ENCODE measurements at places on chromosomes 16 and 17.

- DNase-seq: no peak
These were observed 3.6 kb upstream of the CA4 start for GRCh38 chr17:60146206-60146605.

DNA sequence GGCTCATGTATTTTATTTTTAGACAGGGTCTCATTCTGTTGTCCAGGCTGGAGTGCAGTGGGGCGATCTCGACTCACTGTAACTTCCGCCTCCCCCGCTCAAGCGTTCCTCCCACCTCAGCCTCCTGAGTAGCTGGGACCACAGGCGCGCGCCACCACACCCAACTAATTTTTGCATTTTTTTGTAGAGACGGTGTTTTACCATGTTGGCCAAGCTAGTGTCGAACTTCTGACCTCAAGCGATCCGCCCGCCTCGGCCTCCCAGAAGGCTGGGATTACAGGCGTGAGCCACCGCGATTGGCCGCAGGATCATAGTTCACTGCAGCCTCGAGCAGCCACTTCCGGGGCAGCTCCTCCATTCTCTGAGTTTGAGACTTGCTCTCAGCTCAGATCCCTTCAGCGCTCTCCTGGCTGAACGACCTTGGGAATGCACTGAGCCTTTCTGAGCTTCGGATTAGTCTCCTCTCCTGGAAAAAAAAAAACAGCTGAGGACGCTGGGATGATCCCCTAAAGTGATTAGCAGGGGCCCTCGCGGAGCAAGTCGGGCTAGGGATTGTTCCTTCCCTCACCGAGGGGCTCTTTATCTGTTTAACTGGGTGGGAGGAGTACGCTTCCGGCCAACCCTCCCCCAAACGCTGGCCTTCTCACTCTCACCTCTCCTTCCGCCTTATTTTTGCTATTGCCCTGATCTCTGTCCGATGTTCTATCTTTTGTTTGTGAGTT, 1.1 kb upstream of the PKMYT1 start:
- DNase-seq: no peak

DNA sequence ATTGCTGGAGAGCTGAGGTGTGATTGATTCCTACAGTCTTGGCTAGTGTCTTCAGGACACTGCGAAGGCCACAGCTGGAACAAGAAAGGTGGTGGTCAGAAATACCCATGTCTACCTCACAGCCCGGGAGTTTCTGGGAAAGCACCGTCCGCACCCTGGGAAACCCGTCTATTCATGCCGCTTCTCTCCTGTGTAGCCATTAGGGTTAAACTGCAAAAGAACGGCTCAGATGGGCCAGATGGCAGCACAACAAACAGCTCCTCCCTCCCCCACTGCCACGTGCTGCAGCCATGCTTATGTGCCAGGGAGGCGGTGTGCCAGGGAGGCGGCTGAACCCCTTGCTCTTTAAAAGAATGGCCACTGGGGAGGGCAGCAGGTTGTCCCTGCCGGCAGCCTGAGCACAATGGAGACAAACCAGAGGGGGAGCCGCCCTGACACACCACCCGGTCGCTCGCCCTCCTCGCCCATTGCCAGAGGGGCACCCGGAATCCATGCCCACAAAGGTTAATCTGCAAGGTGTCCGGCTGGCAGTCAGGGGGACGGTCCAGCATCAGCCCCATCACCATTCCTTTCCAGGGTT, 65.2 kb downstream of the CYTH1 start:
- DNase-seq: no peak

GRCh38 chr17:703081-703875, 11.4 kb downstream of the VPS53 start:
- DNase-seq: no peak

- DNase-seq: no peak
These were observed 1.1 kb downstream of the ABCA10 start for GRCh38 chr17:69227541-69227940.

GRCh38 chr17:55450232-55450825, 28.7 kb upstream of the MMD start:
- DNase-seq: no peak

DNA sequence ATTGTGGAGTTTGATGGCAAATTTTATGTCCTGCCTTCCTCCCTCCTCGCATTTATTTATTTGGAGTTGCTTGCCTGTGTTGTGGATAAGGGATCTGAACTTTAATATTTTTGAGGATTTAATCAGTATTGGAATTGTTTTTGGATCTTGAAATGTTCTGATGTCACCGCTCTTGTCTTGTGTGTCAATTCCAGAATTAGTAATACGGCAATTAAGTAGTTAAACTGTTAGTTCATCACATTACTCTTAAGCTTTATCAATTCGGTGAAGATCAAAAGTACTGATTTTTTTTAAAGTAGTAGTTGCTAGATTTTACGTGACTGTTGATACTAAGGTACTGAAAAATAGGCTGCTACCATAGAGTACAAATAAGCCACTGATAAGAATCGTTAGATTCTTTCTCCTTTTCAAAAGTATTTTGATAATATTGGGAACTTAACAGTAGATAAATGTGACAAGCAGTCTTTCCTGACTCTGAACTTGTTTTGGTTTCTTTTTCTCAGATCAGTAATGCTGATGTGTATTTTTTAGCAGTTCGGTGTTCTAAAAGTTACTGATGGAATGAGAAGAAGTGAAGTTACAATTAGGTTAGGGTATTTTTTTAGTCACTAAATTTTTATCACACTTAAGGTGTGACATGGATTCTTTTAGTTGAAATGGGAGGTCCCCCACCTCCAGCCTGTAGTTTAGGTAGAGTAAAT, 2.0 kb downstream of the RBBP6 start:
- DNase-seq: no peak

DNA sequence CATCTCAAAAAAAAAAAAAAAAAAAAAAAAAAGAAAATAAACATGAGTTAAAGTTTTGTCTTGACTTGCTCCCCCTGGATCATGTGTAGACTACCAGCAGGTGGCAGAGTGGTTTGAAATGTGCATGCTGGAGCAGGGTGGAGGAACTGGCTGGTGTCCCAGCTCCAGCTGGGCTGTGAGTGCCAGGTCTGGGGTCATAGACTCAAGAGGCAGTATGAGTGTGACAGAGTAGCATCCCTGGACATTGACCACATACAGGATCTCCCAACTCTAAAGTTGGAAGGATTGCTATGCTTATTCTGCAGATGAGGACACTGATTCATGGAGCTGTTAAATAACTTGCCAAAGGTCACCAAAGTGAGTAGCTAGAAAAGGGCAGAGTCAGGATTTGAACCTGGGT, 198.0 kb upstream of the MPHOSPH6 start:
- no peak for DNase-seq

GRCh38 chr17:31533546-31534155, 142.2 kb downstream of the RAB11FIP4 start:
- no peak for DNase-seq

- no peak for DNase-seq
These were observed 4.5 kb downstream of the ALKBH5 start for GRCh38 chr17:18187821-18188761.

- DNase-seq: no peak
These were observed 31.7 kb upstream of the KDM8 start for GRCh38 chr16:27171584-27171983.

- DNase-seq: no peak
These were observed 2.1 kb downstream of the FHOD1 start for GRCh38 chr16:67245186-67245585.

GRCh38 chr17:33671491-33671890, 378.4 kb upstream of the ASIC2 start:
- no peak for DNase-seq

DNA sequence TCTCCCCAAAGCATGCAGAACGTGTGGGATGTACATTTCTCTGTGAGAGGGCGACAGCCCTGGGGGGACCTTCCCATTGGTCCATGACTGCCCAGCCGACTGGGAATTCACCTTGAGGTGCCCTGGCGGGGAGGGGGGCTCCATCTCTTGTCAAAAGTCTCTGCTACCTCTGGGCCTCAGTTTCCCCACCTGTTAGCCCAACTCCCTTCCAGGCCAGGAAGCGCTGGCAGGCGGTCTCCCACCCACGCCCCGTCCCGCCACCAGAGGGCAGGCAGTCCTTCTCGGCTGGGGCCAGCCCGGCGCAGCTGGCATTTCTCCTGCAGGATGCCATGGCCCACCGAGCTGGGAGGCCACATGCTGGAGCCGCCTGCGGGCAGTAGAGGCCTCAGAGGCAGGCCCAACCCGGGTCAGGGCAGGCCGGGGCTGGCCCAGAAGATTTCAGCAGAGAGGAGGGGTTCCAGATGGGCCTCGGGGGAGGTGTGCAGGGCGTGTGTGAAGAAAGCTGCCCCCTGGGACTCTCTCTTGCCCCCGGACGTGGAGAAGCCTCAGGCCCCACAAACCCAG, 16.6 kb downstream of the CD7 start:
- DNase-seq: no peak

GRCh38 chr17:72726936-72727335, 365.6 kb downstream of the SLC39A11 start:
- no peak for DNase-seq

DNA sequence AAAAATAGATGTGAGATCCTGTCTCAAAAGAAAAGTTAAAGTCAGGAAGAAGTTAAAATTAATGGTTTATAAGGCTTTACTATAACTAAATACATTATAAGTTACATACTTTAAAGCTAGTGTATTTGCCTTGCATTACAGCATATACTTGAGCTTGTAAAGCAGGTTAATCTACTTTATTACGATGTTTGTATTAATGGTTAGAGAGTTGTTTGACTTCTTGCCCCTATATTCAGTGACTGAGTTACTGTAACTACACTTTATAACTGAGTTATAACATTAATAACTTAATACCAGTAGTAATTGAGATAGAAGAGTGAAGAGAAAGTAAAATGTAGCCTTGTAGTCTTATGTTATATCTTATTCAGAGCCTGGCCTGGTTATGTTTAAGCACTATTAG, 22.9 kb downstream of the CLTC start:
- no peak for DNase-seq

DNA sequence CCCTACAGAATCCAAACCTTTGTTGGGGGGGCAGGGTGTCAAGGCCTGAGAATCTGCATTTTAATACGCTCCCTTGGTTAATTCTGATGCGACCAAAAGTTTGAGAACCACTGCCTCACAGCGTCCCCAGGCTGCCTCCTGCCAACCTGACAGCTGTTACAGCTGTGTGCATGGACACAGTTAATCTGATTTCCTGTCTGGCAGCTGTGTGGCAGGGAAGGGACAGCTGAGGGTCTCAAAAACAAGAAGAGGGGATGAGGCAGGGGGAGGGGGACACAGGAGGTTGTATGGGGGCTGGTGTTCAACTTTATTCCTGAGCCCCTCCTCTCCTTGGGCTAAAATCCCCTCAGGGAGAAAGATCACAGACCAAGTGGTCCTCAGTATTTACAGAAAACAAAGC, 17.5 kb downstream of the HDAC5 start:
- DNase-seq: no peak

DNA sequence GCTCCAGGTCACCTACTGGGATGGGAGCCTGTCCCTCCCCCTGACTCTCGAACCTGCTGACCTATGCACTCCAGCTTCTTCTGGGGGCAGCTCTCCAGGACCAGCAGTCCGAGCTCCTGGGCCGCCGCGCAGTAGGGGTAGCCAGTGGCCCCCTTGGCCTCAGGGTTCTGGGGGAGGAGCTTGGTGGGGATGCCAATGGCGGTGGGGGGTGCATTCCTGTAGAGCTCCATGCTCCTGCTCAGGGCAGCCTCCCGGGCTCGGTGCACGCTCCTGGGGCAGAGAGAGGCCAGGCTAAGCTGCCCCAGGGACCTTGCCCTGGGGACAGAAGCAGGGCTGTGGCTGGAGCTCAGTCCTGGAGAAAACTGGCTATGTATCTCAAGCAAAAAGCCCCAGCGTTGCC, 7.7 kb upstream of the SPATA2L start:
- no peak for DNase-seq

GRCh38 chr17:48769009-48769675, 40.6 kb upstream of the HOXB13 start:
- DNase-seq: no peak

- no peak for DNase-seq
These were observed 1.9 kb upstream of the SLC46A1 start for GRCh38 chr17:28407974-28408306.

DNA sequence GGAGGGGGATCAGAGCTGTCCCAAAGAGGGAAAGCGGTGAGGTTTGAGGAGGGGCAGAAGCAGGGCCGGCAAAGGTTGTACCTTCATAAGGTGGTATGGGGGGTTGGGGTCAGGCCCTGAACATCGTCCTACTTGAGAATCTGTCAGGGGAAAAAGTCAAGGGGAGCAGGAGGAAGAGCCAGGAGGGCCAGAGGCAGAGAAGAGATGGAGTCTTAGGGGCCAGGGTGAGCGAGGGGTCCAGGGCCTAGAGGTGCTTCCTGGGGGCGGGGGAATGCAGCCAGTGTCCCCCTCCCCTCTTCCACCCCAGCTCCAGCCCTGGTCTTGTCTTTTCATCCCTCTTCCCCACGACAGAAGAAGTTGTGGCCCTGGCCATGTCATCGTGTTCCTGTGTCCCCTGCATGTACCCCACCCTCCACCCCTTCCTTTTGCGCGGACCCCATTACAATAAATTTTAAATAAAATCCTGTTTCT, 1.3 kb upstream of the PRRT2 start:
- no peak for DNase-seq

DNA sequence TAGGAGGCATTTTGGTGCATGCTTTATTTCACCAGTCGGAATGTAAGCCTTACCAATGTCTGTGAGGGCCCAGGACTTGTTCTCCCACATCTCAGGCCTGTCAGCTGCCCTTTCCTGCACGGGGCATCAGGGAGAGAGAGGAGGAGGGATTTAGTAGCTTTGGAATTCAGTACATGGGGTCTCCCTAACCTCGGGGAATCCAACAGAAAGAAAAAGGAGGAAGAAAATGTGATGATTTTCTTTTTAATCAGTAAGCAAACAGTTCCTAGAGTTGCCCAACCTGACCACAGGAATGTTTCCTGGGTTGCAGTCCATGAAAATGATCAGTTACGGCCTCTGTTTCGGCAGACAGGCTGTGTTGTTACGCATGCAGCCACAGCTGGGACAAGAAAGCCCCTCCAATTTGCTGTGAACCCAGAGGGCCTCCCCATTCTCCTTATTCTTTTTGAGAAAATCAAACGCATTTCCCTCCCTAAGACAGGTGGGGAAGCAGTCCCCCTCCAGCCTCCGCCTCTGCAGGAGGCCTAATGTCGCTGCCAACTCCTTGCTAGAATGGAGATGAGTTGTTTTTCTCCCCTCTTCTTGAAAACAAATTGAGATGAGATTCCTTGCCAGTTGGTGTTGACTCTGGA, 53.1 kb upstream of the TANGO6 start:
- no peak for DNase-seq

- DNase-seq: no peak
These were observed 17.6 kb upstream of the HELZ start for GRCh38 chr17:67262435-67263117.

GRCh38 chr16:87213536-87213935, 103.7 kb downstream of the C16orf95 start:
- no peak for DNase-seq
